ENCODE measurements at places on chromosomes 12 and 14.

DNA sequence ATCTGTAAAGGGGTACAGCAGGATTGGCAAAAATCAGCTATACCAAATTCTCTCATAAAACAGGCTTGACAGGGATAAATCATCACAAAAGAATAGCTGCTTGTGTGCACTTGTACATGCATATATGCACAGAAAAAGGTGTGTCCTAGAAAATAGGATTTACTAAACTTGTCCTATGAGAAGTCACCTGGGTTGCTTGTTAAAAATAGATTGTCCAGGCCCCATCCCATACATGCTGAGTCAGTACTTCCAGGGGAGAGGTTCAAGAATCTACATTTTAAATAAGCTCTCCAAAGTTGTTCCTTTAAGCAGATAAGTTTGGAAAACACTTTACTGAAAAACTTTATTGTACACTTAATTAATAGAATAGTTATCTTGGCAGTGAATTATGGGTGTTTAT is 123.1 kb downstream of the ANO6 start:
- DNase-seq = no peak

DNA sequence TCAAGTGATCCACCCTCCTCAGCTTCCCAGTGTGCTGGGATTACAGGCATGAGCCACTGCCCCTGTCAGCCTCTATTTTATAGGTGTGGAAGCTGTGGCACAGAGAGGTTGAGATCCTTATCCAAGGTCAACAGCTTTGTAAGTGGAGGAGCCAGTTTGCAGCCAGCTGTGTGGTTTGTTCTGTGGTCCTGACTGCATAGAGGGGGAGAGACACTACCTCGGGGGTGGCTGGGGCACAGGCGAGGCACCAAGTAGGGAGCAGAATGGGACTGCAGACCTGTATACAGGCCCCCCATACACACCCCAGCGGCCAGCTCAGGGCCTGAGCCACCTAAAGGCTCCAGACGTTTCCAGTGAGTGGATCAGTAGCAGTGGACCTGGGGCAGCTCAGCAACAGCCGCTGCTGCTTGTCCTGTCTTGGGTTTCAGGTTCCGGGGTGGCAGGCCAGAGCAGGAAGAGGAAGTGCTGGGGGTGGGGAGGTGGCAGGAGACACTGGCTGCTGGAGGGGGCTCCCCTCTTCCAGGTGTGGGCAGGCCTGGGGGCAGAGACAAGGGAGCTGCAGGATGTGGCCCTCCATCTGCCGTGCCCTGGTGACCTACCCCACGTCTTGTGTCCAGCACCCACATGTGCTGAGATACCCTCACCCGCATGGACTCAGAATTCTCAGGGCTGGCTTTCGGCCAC is 11.0 kb downstream of the ORAI1 start:
- no peak for DNase-seq

GRCh38 chr12:111249757-111250156 is 119.1 kb downstream of the PHETA1 start:
- DNase-seq = no peak

- no peak for DNase-seq
Measured at GRCh38 chr12:15709551-15709950, 79.6 kb downstream of the EPS8 start.

DNA sequence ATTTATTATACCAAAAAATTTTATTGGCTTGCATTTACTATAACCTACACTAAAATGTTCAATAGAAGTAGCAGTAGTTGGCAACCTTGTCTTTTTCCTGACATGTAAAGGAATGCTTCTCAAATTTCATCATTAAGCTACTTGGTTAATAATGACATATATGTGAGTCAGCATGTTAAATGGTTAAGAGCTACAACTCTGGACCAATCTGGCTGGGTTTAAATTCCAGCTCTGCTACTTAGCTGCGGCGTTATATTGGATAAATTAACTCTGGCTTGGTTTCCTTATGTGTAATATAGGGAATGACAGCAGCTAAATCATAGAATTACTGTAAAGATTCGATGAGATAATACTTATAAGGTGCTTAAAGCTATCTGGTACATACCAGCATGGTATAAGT is 53.7 kb upstream of the OTOGL start:
- DNase-seq = no peak

DNA sequence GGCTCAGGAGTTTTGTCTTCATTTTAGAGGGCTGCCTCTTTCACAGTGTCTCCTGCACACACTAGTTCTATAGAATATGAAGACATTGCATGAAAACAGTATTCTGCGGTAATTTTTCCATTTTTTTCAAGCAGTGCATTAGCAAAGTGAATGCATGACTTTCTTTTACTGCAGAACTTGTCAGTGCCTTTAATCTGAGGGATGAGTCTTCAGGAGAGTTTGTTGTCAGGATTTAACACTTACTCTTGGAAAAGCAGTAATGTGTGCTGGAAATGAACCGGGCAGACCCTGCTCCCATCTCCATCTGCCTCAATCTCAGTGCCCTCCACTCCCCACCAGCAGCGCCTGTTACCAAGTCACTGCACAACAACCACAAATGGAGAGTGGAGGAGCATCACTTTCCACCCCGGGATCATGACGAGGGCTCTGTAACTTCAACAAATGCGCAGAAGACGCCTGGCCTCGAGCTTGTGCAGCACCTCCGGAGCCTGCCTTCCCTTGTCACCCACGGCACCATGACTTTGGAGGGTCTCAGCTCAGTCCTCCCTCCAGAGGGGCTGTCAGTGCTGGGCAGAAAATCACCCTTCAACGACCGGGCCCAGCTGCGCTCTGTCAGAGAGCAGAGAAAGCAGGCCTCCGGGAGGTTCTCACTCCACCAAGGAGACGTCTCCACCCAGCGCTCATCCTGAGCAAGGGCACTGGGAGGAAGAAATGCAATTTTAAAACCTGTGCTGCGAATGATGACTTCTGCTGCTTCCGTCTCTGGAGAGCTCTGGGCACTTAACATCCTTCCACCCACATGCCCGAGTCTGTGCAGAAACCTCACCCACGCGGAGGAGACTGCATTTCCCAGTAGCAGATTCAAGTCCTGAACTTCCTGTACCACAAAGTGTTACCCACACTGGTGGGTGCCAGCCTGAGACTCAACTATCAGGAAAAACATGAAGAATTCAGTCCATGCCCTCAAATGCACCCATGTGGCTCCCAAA is 255.7 kb downstream of the ADGRD1 start:
- no peak for DNase-seq

- DNase-seq = peak; percentile 71
Measured at GRCh38 chr14:63573581-63573980, 30.4 kb upstream of the PPP2R5E start.

- DNase-seq = no peak
Measured at GRCh38 chr14:94375552-94376107, 12.8 kb downstream of the SERPINA1 start.

DNA sequence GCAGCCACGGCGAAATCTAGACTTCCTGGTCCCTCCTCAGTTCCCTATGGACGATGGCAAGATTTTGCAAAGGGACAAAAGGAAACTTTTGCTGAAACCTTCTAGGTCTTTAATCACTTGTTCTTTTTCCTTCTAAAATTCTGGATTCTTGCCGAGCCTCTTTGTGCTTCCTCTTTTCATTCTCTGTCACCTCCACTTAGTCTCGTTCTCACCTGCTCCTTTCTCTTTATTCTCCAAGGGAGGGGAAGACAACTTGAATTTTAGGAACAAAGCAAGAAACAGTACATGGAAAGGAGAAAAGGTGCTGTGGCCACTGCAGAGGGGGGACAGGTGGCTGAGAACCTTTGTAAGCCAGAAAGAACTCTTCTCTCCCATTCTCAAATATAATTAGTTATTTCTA is 194.8 kb downstream of the CACNA1C start:
- no peak for DNase-seq

DNA sequence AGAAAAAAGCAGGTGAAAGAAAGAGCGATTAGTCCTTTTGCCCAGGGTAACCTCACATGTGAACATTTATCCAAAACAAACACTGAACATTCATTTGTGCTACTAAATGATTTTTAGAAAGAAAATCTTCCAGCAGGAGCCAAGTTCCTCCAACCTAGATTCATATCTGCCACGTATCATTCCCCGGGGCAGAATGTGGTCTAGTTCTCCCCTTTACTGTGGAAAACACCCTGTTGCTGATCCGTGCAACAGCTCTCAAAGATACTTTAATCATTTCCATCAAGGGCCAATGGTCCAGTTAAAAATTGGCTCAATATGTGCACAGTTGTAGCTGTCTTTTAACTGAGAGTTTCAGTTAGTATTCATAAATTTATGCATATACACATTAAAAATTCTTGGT is 479.1 kb downstream of the ATP23 start:
- no peak for DNase-seq

- no peak for DNase-seq
Measured at GRCh38 chr14:106268013-106268727, 741.8 kb downstream of the TMEM121 start.

- no peak for DNase-seq
Measured at GRCh38 chr14:72164420-72165228, 232.4 kb downstream of the RGS6 start.

DNA sequence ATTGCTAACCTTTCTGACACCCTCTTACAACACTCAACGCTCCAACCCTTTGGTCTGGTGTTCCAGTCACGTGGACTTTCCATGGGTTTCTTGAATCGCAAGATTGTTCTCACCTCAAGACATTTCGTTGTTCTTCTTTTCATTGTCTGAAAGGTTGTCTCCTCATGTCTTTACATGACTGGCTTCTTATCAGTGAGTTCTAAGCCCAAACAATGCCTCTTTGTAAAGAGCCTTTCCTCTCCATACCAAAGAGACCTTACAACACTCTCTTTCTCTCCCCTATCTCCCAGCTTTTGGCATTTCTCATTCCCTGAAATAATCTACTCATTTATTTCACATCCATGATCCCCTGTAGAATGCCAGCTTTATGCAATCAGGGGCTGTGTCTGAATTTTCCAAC is 1144.8 kb downstream of the AACS start:
- no peak for DNase-seq

- DNase-seq = no peak
Measured at GRCh38 chr14:105126126-105126980, 42.2 kb downstream of the JAG2 start.

DNA sequence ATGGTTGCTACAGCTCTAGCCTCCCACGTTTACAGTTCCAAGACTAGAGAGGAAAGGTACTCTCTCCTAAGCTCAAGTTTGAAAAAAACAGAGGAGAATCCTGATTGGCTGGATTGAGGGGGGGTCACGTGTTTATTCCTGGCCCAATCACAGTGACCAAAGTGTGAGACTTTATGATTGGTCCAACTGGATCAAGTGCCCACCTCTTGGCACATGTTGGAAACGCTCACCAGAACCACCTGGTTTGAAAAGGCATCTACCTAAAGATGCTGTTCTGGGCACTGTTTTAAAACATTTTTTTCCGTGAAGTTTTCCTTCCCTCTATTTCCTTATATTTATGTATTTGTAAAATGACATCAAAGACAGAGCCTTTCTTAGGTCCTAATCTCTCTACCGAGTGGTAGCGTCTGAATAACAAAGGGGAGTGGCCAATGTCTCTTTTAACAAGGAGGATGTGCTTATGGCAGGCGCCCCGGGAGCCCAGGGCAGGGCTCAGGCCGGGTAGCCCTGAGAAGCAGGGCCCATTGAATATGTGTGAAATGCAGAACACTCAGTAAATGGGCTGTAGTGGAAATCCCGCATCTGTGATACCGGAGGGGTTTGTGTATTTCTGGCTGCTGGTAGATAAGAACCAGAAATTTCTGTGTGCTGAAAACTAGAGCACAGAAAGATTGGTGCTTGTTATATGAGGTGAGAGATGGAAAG is 146.2 kb downstream of the ATP23 start:
- no peak for DNase-seq

DNA sequence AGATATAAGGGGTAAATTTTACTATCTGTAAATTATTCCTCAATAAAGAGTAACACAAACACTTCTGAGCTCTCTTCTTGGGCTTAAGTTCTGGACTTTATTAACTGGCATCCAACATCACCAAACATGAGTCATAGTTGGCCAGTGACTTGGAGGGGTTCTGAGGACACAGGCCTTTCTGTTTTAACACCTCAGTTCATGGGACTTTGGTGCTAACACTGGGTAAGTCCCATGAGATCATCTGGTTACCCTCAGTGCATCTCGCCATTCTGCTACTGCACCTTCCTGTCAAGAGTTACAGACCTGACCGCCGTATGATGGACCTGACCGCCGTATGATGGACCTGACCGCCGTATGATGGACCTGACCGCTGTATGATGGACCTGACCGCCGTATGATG is 9.9 kb downstream of the SLC15A4 start:
- no peak for DNase-seq

DNA sequence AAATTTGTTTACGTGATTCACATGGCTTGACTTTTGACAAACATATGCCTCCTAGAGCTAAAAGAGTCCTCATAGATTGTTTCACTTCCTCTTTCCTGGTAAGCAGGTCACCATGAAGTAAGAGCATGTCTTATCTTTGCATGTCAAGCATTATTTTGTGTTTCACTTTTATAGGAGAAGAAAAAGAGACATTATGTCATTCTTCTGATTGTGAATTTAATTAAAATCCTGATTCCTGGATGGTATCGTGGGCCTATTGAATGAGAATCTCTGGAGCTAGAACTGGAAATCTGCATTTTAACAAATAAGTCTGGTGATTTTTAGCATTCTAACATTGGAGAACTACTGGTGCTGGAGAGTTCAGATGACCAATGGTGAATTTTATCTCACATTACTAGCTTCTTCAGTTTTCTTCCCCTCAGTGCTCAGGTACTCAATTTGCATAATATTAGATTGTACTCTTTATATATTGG is 218.6 kb upstream of the ATP2B1 start:
- DNase-seq = no peak

DNA sequence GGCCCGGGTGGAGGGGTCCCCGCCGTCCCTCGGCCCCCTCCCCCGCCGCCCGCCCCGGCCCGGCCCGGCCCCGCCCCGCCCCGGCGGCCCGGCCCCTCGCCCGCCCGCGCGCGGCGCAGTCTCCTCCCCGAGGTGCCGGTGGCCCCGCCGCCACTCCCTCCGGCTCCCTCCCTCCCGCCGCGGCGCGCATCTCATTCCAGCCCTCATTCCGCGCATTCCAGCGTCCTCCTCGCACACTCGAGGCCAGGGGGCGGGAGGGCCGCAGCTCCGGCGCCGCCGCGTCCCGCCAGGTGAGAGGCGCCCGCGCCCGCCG is at the start of gene TEAD4:
TEAD4 (plus strand) TSS at position 206 of the 313 bp plus-strand sequence.
- peak; percentile 95 for DNase-seq

GRCh38 chr12:2319737-2320506 is 267.1 kb downstream of the CACNA1C start:
- DNase-seq = peak; percentile 80

DNA sequence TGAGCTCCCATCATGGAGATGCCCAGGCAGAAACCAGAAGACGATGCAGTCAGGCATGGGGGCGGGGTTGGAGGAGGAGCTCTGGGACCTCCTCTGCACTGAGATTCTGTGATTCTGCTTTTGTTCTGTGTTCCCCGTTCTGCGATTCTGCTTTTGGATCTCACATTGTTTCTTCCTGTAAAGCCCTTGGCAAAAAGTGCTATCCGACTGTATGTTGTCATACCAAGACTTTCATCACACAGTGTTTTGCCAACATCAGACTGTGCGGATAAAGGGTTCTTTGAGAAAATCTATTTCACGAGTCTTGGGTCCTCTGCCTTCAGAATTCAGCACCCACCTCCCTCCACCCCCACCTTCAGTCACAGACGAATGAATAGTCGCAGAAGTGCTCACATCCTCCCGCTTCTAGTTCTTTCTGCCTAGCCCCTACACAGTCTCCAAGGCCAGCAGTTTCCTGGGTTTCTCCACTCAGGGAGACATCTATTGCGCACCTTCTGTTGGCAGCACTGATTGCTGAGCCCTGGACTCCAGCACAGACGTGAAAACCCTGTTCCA is 24.7 kb upstream of the PWP1 start:
- DNase-seq = no peak

Measured in HTR-8/SVneo (cell line).